ENCODE measurements at places on chromosomes 13 and 19.
A peak's percentile ranks its signal among the peaks of the same experiment; 100 is the strongest.

DNA sequence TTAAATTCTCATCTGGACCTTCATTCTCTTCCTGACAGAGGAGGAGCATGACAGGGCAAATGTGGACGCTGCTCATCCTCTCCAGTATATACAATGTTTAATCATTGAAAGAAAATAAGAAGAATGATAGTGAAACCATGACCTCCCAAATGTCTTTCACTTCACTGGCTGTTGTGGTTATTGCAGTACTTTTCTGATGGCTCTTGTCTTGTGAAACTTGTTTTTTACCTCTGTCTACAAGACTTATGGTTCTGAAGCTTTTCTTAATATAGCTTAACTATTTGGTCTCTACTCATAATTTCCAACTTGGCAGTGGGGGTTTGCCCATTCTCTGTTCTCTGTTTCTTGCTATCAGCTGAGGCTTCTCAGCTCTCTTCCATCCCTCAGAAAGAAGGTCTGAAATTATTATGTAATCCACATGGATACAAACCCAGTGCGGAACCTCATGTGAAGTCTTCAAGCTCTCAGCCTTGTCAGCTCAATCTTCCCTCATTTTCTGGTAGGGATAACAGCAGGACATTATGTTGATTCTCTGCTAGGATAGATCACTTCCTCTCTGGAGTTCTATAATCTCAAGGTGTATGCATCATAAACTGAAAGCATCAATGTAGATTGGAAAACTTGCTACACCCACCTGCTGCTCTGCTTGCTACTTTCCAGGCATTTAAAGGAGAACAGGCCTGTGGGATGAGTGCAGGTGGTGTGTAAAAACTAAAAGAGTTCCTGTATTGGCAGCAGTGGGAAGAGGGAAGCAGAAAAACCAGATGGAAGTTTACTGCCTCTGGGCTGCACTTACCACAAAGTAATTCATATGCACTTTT, 250.3 kb upstream of the HTR2A start:
- no peak for DNase-seq

GRCh38 chr13:44969551-44970484, 19.5 kb downstream of the NUFIP1 start:
- DNase-seq: peak; percentile 7

- no peak for DNase-seq
Measured at GRCh38 chr13:20043207-20043925, 84.8 kb downstream of the ZMYM2 start.

GRCh38 chr19:48271531-48272151, 1.8 kb downstream of the ZNF114 start:
- peak; percentile 35 for DNase-seq

DNA sequence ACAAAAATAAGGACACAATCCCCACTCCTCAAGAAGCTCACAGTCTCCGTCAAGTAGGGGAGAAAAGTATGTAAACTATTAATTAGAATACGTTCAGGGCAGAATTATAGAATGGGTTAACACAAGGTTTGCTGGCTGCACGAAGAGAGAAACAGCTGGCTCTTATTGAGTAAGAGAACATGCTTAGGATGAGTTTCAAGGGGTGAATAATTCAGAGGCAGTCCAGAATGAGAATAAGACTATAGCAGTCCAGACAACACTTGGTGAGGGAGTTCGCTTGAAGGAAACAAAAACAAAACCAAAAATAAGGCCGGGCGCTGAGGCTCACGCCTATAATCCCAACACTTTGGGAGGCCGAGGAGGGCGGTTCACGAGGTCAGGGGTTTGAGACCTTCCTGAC, 61.9 kb downstream of the THSD1 start:
- DNase-seq: no peak

- no peak for DNase-seq
Measured at GRCh38 chr13:93037780-93038179, 188.8 kb upstream of the GPC6 start.

GRCh38 chr13:112618501-112618900, 30.5 kb upstream of the TUBGCP3 start:
- no peak for DNase-seq

GRCh38 chr19:6667114-6667627, 2.8 kb downstream of the TNFSF14 start:
- DNase-seq: no peak

GRCh38 chr19:55703790-55704215, 28.8 kb downstream of the EPN1 start:
- DNase-seq: no peak

DNA sequence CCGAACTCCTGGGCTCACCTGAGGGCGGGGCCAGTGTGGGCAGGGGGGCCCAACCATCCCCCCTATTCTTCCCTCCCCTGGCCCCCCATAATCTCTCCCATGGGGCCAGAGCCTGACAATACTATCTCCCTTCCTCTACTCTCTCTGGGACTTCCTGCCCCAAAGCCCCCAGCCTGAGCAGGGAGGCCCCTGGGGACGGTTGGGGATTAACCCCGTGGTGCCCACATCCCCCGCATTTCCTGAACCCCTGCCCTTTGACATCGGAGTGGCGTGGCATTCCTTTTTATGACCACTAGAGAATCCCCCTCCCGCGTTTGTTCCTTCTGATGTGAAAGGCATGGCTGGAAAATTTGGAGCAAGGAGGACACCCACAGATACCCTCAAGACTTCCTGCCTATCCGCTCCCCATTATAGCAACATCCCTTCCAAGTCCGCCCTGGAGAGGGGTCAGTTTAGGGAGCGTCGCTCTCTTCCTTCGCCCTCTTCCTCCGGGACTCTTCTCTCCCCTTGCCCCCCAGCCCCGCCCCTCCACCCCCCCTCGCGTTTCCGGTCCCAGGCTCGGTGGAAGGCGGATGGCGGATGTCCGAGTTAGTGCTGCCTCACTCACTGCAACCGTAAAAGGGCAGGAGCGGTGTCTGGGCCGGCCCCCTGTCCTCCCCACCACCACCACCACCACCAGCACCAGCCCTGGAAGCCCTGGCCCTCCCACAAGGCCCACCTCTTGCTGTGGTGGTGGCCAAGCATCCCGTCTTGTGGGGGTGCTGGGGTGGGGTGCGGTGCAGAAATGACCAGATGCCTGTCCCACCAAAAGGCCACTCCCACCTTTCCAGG, 1.8 kb downstream of the VASP start:
- peak; percentile 56 for DNase-seq

GRCh38 chr13:44574466-44574855, 1.7 kb downstream of the TSC22D1 start:
- no peak for DNase-seq

DNA sequence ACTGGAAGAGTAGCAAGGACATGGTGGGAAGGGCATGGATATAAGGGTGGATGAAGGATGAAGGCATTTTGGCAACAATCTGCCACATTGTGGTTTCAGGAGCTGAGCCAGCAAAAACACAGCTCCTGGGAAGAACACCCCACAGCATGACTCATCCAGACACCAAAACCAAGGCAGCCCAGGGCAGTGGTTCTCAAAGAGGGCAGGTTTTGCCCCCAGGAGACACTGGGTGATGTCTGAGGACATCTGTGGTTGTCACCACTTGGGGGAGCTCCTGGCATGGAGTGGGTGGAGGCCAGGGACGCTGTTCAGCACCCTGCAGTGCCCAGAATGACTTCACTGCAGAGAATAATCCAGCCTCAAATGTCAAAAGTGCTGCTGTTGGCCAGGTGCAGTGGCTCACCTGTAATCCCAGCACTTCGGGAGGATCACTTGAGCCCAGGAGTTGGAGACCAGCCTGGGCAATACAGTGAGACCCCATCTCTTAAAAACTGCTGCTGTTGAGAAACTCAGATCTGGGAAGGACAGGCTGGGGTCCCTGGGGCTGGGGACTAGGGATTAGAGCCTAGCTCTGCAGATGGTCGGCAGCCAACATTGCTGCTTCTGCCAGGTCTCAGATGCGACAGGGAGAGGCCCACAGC, 16.1 kb downstream of the ZFR2 start:
- DNase-seq: no peak

GRCh38 chr19:3723883-3724282, 15.7 kb downstream of the TJP3 start:
- no peak for DNase-seq

DNA sequence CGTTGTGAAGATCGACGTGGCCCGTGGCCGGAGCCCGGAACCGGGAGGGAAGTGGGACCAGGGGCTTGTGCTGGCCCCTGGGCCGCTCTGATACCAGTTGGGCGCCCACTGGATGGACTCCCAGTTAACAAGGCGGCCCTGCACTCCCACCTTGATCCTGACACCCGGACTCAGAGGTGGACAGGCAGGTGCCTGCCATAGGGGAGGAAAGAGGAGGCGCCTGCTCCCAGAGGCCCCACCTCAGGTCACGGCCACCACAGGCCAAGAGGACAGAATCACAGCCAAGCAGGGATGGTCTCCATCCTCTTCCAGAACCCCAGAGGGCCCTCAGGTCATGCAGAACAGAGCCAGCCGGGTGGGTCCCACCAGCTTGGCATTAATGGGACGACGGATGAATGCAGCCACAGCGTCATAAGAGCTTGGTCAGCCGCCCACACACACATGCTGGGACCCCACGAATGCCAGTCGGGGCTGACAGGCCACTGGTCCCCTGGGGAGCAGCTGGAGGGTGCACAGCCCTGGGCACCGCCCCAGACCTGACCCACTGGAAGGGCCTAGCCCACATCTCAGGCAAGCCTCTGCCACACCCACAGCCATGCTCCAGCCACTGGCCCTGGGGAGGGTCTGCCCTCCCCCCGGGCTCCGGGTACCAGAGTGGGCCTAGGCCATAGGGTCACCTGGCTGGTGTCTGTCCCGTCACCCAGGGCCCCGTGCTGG, 9.6 kb upstream of the KLF16 start:
- no peak for DNase-seq

DNA sequence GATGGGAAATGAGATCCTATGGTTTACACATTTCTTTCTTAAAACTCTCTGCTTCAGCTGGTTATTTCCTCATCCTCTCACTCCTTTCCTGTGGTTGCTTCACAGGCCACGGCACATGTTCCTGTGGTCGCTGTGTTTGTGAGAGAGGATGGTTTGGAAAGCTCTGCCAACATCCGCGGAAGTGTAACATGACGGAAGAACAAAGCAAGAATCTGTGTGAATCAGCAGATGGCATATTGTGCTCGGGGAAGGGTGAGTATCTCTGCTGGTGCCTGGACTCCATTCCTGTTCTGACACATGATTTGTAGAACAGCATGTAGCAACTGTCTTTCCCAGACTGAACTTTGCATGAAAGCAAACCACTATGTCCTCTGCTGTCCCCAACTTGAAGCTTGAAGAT, 254.2 kb downstream of the ITGBL1 start:
- no peak for DNase-seq

DNA sequence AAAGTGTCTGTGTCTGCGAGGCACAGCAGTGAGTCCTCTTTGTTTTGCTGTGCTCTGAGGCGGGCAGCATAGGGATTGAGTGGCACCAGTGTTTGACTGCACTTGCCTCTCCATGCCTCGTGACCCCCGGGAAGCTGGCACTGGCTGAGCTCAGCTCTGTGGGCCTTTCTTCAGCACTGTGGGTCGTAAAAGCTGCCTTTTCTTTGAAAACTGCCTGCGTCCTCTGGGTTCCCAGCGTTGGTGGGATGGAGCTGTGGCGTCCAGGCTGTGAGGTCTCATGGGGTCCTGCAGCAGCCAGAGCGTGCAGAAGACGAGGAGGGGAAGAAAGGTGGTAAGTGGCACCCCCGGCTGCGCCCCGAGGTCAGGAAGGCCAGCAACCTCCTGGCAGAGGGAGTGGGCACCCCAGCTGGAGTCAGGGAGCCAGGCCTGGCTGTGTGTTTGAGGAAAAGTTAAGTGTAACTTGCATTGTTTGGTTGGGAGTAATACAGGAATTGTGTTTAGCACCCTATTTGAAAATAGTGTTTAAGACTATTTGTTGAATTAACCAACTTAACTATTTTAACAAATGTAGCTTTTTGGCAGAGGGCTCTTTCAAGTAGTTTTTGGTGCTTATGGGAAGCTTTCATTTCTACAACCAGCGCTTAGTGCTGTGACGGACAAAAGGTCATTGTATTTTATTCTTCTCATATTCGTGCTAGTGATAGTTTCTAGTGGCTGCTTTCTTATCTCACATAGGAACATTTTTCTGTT, 79.3 kb upstream of the TEX29 start:
- no peak for DNase-seq

- DNase-seq: no peak
Measured at GRCh38 chr13:24854311-24854710, 90.3 kb downstream of the RNF17 start.

GRCh38 chr19:42420055-42420544, 7.1 kb downstream of the LIPE start:
- no peak for DNase-seq

GRCh38 chr13:73136776-73137175, 78.0 kb downstream of the KLF5 start:
- DNase-seq: no peak

- DNase-seq: no peak
Measured at GRCh38 chr13:60772726-60773125, 375.7 kb downstream of the TDRD3 start.

DNA sequence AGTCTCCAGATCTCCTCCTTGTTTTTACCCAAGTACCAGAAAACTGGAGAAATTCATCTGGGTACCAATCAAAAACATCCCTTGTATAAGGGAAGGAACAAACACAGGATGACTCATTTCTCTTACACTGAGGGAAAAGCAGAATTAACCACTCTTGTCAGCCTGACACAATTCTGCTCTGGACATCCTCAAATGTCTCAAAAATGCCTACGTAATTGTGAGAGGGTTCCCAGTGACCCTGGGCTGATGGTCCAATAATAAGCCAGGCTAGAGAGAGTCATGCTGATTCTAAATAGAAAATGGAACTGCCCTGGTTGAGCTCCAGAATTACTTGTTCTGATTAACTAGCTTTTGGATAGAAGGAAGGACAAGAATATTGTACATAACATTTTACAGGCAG, 14.5 kb downstream of the ZNF708 start:
- no peak for DNase-seq

- DNase-seq: no peak
Measured at GRCh38 chr19:45354241-45354842, 13.8 kb downstream of the KLC3 start.

- DNase-seq: no peak
Measured at GRCh38 chr13:49021953-49022352, 46.2 kb downstream of the FNDC3A start.

DNA sequence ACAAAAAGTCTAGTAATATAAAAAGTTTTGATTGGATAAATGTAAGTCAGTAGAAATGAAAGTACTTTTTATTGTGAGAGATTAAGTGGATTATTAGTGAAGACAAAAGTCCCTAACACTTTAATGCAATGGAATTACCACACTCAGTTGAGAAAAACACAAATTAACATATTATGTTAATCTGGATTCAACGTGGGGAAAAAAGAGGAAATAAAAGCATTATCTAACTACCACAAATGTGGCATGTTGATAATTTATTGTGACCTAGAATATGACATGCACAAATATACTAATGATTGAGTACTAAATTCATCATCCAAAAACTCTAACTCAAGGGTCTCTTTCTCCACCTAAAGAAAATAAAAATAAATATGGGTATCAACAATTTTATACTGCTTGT, 41.5 kb downstream of the FOXO1 start:
- DNase-seq: no peak
